Activated CD4-positive, alpha-beta T cell treated with anti-CD3 and anti-CD28 coated beads for 1 hour (primary cell): ENCODE measurements at places on chromosomes 3 and 15.

- no peak for DNase-seq
Measured at GRCh38 chr15:66128116-66128680, 125.4 kb downstream of the MEGF11 start.

DNA sequence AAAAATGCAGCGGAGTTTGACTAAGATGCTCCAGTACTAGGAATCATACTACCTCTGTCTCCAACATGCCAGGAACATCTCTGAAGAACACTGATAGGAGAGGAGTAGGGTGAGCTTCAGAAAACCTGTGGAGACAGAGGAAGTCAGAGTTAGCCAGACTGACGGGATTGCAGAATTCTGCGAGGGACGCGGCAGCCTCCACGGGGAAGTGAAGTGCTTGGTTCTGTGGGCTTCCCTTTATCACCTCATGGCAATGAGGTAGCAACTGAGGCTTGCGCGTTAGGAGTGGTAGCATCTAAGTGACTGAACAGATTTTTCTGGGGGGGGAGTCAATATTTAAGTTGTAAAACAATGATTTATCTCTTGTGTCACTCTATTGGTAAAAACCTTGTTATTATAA, 226.3 kb downstream of the MCTP2 start:
- no peak for DNase-seq

- no peak for DNase-seq
Measured at GRCh38 chr3:153897842-153898241, 223.3 kb upstream of the ARHGEF26 start.

DNA sequence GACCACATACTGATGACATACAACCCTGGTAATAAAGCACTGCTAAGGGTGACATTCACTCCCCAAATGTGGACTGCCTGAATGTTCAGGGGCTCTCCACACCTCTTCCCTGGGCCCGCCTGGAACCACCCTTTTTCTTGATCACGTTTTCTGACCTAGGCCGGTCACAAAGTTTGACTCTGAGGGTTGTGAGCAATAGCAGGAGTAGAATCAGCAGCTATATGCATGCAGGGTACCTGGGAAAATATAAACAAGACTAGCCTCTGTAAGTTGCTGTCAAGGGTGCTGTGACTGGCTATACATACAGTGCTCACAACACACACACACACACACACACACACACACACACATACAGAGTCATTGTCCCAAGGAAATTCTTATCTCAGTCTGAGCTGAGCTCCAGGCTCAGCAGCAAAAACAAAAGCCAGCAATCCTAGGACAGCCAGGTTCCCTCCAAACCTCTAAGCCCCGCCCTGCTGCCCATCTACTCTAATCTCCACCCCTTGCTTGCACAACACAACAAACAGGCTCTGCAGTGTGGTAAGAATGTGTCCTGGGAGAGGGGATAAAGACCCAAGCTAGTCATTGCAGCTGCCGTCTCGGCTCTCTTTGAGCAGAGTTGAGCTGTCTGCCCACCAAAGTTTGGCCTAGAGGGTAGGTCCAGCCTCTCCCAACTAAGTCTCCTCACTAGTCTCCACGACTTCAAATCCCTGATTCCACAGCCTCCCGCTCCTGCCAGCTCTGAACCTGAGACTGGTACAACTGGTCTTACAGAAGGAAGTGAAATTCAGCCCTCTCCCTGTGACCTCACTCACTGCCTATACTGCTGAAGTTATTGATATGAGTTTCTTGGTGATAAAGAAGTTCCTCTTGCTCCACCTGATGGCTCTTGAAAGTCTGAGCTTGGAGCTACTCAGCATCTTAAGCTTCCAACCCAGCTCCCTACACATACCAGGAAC, 2.2 kb downstream of the BMF start:
- DNase-seq, result no peak

GRCh38 chr3:33318710-33319380, 41.6 kb downstream of the FBXL2 start:
- DNase-seq, result no peak

- DNase-seq, result no peak
Measured at GRCh38 chr3:32584660-32585059, 14.0 kb upstream of the DYNC1LI1 start.

DNA sequence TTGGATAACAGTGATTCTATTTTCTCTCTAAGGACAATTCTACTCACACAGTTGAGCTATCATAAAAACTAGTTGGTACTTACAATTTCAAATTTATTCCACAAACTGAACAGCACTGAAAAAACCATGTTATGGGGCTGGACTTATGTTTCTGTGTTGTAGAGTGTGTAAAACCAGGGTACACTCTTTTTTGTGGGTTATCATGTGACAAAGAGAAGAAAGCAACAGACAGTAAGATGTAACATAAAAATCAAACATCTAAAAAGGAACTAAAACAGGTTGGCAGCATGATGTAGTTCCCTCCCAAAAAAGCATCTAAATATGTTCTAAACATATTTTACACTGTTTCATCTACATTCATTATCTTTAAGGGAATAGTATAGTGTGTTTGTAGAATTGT, 757.9 kb downstream of the ROBO1 start:
- no peak for DNase-seq

- no peak for DNase-seq
Measured at GRCh38 chr15:29289173-29289572, 19.6 kb upstream of the NSMCE3 start.

GRCh38 chr15:56128081-56128480, 115.6 kb downstream of the RFX7 start:
- no peak for DNase-seq

GRCh38 chr3:17431004-17431403, 311.4 kb downstream of the TBC1D5 start:
- no peak for DNase-seq

GRCh38 chr3:38634111-38634510, 15.4 kb downstream of the SCN5A start:
- no peak for DNase-seq

GRCh38 chr3:134803051-134803505, 8.0 kb downstream of the EPHB1 start:
- no peak for DNase-seq

GRCh38 chr3:141307351-141308059, 60.8 kb upstream of the ZBTB38 start:
- DNase-seq, result no peak
